ENCODE measurements at places on chromosomes 2 and 18. TPM values are rescaled to one million over a fixed set of nuclear protein-coding genes. Genes with fewer than 3 reads are reported as not detected.
A peak's percentile ranks its signal among the peaks of the same experiment; 100 is the strongest.

EFEMP1 gene
- total RNA-seq = not detected

CELF4 gene
- not detected for total RNA-seq

KIF3C gene
- 6.7 TPM for total RNA-seq

DNA sequence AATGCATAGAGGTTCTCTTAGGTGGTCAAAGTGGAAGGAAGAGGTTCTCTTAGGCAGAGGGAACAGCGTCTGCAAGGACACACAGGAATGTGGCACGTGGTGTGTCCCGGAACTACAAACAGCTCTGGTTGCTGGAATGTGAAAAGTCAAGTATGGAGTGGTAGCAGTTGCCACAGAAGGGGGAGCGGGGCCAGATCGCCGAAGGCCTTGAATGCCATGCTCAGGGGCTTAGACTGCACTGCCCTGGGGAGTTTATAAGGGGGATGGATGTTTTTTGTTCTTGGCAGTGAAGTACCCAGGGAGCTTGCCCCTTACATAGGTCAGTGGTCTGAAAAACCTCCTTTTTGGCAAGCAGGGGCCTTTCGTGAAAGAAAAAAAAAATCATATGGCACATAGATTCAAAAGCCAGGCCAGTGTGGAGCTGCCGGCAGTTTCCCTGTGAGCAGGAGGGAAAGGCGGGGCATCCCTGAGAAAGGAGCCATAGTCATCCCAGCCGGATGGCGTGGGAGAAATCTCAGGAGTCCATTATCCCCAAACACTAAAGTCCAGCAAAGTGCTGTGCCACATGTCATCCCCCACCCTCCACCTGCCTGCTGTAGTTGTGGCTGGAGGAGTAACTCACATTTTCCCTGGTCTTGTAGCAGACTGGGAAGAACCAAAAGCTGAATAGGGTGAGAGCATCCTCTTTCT lies 45.4 kb downstream of the GORASP2 start:
- peak overlapping the region; percentile 63 for H3K4me3 ChIP-seq
- H3K4me1 ChIP-seq = peaks cover 10% of the 10 kb centered on the region
- peaks cover 3% of the 10 kb centered on the region for H3K27me3 ChIP-seq
- no peak for DNase-seq
